Prostate gland (tissue), 2 donors: ENCODE measurements at places on chromosomes 6 and 20.

GRCh38 chr6:36559011-36559793 is 11.9 kb upstream of the STK38 start:
- DNase-seq = no peak

- no peak for DNase-seq
These were observed 63.0 kb downstream of the HUS1B start for GRCh38 chr6:593907-594212.

- no peak for DNase-seq
These were observed 20.3 kb downstream of the RIN2 start for GRCh38 chr20:19778404-19778803.

DNA sequence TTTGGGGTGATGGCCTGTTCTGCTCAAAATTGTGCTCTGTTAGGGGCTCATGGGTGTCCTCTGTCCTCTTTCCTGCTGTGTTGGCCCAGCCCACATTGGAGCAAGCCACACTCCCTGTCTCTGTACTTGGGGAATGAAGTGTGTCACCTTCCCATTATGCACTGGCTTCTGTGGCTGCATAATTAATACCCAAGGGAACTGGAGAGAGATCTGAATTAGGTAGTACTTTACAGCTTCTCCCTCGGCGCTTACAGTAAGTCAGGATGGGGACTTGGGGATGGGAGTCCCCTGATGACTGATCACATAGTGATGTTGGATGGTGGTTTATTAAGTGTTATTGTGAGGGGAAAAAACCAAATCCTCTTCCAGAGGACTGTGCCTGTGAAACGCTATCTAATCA is 116.6 kb downstream of the FOXO3 start:
- DNase-seq = no peak

- peak; percentile 11 for DNase-seq
These were observed 128.2 kb downstream of the EDN3 start for GRCh38 chr20:59428441-59429205.

DNA sequence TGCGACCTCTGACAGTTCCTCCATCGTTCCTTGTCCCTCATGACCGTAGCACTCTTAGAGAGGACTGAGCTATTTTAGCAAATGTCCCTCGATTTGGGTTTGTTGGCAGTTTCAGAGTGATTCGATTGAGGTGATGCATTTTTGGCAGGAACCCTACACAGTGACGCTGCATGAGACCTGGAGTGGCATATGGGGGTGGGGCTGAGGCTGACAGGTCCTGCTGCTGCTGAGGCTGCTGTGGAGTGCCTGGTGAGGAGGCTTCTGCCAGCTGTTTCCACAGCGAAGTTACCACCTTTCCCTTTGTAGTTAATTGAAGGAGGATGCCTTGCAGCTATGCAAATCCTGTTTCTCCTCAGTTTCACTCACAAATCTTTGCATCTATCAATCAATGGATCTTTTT is 19.8 kb downstream of the PXDC1 start:
- no peak for DNase-seq

DNA sequence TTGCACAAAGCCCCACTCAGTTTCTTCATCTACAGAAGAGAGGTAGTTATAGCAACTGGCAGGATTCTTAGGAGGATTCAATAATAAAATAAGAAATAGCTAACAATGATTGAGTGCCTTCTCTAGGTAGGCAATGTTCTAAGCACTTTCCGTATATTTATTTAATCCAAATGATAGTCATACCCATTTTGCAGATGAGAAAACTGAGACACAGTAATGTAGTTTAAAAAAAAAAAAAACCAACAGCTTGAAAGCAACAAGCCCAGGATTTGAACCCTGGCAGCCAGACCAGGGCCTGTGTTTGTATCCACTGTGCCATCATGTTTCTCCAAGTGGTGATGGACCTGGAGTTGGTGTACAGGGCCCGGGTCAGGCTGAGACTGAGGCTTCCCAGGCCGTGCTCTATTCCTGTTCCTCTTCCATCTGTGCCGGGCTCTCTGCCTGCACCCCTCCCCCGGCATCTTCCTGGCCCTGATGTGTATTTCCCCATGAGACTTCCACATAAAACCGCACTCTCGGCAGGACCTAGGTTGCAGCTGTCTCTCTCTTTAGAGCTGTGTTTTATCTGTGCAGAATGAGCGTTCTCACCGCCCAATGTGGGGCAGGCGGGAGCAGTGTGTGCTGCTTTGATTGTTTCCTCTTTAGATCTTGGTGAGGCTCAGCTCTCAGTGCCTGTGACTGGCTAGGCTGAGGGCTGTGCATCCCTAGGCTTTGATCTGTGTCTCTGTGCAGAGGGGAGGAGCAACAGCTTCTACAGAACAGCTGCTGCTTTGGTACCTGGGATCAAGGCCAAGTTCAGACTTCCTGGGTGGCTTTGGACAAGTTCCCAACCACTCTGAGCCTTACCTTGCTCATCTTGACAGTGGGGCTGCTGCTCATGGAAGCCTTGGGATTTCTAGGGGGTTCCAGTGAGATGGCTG is 49.5 kb downstream of the TOX2 start:
- no peak for DNase-seq

- DNase-seq = no peak
These were observed 92.7 kb downstream of the SASH1 start for GRCh38 chr6:148435386-148435785.

- no peak for DNase-seq
These were observed 222.8 kb downstream of the UST start for GRCh38 chr6:148969603-148970061.

- DNase-seq = no peak
These were observed 76.3 kb downstream of the FARS2 start for GRCh38 chr6:5337573-5337972.

GRCh38 chr6:157981395-157982101 is at the start of gene SYNJ2:
Gene SYNJ2 (plus strand): TSS chr6:157981863. CDS start chr6:157981962, 99 bp downstream.
- DNase-seq = peak; percentile 83

- no peak for DNase-seq
These were observed 985.1 kb downstream of the HACE1 start for GRCh38 chr6:103874575-103874974.

DNA sequence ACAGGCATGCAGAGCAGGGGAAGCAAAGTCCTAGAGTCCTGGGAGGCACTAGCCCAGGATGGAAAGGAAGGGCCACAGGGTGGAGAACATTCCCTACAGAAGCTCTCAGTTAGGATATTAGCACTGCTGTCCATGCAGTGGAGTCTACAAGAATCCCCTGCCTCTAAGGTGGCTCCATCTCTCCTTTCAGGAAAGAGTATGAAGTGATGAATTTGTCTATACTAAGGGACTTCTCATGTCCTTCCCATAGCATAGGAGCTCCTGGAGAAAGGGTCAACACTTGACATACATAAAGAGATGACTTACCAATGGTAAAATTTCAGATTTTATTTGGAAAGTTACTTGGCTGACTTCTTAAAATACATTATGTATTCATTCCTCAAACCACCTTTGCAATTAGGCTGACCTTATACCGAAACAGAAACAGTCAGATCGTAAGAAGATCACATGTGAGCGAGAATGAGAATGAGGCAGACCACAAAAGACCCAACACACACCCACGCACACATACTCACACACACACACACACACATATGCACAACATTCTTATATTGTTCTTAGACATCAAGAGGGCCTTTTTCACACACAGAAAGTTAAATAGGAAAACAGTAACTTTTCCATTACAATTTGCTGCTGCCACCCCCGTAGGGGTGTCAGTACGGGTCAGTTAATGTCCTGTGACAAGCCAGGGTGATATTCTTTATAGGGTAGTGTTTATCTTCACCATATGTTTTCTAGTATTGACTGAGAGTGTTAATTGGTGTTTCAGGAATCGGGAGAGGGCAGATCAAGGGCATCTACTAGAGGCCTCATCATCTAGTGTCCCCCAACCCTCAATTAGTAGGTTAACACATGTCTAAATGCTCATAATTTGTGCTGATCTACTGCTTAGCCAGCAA is 159.4 kb downstream of the FAXC start:
- DNase-seq = no peak

GRCh38 chr6:19731282-19731681 is 105.9 kb upstream of the ID4 start:
- no peak for DNase-seq

DNA sequence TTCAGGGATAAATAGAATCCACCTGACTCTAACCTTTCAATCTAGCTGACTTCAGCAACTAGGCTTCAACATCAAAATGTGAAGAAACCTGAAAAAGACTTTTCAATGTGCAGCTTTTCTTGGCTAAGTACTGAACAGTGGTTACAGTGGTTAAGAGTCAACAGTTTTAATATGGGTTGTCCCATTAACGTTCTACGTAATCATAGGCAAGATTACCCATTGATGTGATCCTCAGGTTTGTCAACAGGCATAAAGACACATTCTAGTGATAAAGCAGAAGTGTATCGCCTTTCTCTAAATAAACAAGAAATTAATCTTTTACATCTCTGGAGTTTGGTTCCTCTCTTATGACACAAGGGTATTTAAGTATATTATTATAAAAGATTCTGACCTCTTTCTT is 154.1 kb upstream of the RUNX2 start:
- DNase-seq = no peak

DNA sequence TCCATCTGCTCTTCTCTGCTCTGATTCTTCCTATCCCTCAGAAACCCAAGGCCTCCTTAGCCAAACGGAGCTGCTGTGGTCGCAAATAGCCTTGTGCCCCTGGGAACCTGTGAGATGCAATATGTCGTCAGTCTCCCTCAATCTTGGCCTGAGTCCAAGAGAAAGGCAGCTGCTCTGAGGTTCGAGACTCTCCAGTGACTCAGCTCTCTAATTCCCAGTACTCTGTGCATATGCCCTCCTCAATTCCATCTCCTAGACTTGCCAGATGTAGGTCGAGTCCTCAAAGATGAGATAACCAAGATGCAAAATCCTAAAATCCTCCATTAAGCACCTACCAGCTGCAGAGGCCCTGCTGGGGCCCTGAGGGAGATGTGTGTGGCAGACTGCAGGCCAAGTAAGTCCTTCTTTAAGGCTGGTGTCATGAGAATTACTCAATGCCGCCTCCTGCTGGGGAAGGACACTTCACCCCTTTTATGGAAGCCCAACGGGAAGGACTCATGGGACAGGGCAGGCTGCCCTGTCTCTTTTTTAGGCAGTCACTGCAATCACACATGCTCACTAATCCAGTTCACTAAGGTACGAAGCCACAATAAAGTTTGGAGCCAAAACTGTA is 28.5 kb downstream of the C6orf15 start:
- no peak for DNase-seq

- no peak for DNase-seq
These were observed 66.8 kb upstream of the CCN2 start for GRCh38 chr6:132017942-132018341.

- no peak for DNase-seq
These were observed 73.2 kb downstream of the RSPO3 start for GRCh38 chr6:127191716-127192115.

DNA sequence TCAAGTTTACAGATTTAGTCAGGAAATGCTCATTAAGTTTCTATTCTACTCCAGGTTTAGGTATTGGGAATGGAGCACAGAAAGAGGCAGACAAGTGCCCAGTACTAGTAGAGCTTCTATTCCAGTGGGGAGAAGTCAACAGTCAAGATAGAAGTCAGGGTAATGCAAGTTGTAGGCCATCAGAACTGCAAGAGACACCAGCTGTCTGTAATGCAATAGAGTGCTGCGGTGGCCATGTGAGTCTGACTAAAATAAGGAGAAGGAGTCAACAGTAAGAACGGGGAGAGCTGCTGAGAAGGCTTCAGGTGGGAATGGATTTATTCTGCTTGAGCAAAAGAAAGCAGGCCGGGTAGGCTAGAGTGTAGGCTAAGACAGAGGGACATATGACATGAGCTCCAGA is 515.0 kb downstream of the QKI start:
- DNase-seq = no peak

GRCh38 chr6:53233309-53233708 is 84.7 kb upstream of the GCM1 start:
- no peak for DNase-seq
